ENCODE measurements at places on chromosomes 3 and 15.

- no peak for DNase-seq
Measured at GRCh38 chr3:116300226-116300625, 145.1 kb downstream of the LSAMP start.

DNA sequence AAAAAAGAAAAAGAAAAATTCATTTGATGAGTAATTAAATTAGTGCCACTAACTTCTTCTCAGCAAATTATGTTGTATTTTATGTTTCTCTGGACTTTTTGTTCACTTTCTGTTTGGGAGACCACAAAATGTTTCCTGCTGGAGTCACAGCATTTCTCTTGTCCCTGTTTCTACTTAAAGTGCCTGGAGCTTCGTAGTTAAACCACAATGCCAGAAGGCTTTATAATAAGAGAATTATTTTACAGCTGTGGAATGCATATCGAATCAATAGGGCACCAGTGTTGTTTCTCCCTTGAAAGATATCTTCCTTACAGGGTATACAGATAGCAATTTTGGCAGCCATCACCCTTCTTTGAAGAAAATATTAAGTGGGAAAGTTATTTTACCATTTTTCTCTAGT lies 3.2 kb downstream of the DTWD1 start:
- no peak for DNase-seq

DNA sequence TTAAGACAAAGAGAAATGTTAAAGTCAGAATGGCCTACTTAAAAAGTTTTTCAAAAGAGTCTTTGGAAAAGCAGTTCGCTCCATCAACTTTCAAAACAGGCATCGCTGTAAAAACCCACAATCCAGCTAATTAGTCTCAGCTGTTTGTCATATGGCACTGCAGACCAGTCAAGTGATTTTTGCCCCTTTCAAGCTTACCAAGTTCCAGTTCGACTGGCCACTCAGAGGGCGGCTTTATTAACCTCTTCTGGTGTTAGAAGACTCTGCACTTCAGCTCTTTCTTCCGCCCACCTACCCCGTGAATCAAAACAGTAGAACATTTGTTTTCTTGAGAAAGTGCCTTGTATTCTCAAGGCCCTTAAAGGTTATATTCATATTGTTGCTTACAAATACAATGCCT lies 19.3 kb downstream of the RAB27A start:
- DNase-seq, result no peak

DNA sequence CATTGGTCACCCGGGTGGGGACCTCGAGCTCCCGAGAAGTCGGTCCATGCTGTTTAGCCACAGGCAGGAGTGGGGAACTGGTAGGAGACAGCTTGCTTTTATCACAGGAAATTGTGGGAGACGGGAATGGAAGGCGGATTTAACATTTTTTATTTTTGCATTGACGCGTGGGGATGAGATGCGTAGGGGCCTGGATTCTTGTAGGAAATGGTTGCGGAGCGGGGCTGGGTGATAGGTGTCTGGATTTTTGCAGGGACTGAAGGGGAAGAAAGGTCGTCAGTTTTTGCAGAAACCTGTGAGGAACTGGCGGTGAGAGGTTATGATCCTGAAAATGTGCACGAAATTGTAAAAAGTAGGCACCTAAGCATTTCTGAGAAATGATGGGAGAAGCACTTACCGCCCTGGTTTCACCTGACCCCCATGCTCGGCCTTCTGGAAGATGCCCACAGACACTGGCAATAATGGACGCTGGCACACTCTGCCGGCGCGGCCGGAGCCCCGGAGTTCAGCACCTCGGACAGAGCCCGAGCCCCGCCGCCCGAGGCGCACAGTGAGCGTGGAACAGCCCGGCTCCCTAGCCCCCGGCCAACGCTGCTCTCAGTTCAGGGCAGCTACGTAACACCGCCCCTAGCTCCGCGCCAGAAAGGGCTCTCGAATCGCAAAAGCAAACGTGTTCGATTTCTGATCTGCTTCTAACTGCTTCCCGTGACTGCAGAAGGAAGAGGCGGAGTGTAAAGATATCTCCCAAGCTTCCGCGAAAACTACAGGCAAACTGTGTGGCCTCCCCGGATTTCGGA lies 928 bp downstream of the ANKRD34C start:
- DNase-seq, result no peak

- peak; percentile 82 for DNase-seq
Measured at GRCh38 chr3:58386626-58387365, 46.8 kb downstream of the PDHB start.

DNA sequence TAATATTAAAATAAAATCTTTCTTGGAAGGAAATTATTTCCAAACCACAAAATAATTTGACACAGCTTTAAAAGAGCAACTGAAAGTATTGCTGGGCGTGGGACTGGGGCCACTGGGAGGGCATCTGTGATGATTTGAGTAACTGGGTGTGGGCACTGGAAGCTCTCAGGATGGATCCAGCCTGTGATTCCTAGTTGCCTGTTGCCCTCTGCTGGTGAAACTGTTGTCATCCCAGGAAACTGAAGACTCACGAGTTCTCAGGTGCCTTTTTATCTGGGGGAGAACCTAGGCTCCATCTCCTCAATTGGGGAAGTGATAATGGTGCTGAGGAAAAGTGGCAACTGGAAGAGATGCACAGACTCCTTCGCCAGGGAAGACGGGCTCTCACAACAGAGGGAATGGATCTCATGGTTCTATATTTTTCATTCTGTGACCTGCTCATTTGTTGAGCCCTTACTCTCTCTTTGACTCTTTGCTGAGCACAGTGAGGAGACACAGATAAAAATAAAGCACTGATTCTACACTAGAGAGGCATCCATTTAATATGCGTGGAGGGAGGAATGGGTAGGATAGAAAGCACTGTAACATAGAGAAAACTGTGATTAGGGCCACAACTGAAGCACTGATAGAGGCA lies 61.6 kb downstream of the TPRG1 start:
- peak; percentile 52 for DNase-seq

- DNase-seq, result no peak
Measured at GRCh38 chr3:139204728-139205127, 139.1 kb upstream of the MRPS22 start.

DNA sequence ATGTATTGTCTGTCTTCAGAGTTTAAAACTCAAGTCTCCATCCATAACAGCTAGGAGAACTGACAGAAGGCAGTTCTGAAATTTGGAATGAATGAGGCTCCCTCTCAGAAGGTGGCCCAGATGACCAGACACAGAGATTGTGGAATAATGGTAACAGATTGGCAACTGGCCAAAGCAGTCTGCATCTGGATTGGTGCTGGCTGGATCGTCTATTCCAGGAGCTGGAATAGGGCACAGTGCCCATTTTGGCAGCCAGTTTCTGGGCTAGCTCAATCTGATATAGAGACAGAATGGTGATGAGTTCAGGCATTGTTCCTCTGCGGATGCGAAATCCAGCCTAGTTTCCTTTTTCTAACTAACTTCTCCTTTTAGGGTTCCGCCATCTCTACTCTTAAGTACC lies 851.7 kb downstream of the PDCD6IP start:
- DNase-seq, result no peak

- peak; percentile 36 for DNase-seq
Measured at GRCh38 chr15:34366271-34367065, 528 bp downstream of the LPCAT4 start.

DNA sequence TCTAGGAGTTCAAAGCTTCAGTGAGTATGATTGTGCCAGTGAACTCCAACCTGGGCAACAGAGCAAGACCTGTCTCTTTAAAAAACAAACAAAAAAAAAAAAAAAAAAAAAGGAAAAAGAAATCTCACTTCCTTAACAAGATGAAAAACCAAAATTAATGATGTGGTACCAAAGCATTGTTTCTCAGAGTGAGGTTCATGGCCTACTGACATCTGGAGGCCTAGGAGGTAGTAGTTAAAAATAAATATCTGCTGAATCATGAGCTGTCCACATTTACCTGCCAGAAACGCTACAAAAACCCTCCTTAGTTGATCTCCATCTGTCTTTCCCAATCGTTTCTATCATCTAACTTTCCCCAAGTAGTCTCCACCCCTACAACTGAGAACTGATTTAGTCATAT lies 51.2 kb downstream of the EPHA6 start:
- DNase-seq, result no peak

GRCh38 chr3:12875857-12876836 lies 34.8 kb upstream of the RPL32 start:
- DNase-seq, result no peak

DNA sequence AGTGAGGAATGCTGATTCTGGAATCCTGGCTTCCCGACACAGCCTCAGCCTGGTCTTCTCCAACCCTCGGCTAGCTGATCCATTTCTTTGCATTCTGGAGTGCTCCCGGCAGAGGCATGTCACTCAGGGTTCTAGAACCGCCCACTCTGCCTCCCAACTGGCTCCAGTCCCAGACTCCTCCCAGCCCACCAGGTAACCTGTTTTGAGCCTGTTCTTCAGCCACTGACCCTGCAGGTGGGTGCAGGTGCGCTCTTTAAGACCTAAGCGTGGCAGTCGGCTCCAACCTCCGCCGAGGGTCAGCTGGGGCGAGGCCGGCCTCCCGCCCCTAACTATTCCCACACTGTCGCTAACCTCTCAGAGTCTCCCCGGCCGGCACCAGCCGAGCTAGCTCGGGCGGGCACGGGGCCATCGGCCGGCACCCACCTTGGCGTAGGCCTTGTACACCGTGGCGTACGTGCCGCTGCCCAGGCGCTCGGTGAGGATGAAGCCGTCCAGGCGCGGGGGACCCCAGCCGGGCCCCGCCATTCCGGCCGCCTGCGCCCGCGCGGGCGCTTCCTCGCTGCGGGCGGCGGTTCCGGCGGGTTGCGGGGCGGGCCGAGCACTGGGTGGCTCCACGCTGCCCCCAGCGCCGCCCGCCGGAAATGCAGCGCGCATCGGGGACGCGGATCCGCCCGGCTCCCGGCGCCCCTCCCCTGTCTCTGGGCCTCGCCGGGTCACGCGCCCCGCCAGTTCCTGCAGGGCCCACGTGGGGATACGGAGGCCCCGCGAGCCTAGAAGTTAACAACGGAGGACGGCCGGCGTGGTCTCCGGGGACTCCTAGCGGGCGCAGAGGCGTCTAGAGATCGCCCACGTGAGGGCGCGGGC lies at the start of gene ULK3:
Gene ULK3 (minus strand): TSS at position 576 of the 864 bp plus-strand sequence. CDS start 51 bp downstream, at position 525.
- DNase-seq, result peak; percentile 88

DNA sequence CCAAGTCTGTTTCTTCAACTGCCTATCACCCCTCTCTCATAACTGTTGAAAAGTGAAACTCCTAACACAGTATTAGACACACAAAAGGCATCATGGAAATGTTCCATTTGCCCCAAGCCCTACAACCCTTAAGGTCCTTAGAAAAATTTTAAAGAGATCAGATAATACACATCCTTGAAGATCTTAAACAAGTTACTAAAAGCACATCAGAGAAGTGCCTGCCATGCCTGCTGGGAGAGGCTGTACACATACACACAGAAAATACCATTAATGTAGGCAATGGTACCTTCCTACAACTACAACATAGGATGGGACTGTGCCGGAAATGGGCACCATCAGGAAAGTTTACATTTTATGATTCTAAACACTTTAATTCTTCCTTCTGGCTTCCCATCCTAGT lies 3.3 kb downstream of the ADAM10 start:
- no peak for DNase-seq

GRCh38 chr3:29745232-29745870 lies 464.5 kb downstream of the RBMS3 start:
- DNase-seq, result no peak

Measured in dorsolateral prefrontal cortex (tissue), 122 donors.